ENCODE measurements at places on chromosomes 12 and 14. TPM values are rescaled to one million over a fixed set of nuclear protein-coding genes. Genes with fewer than 3 reads are reported as not detected.

GRCh38 chr14:60278350-60278749 lies 29.3 kb downstream of the PPM1A start:
- DNase-seq = no peak

GRCh38 chr12:50132505-50133135 lies 20.6 kb downstream of the COX14 start:
- no peak for DNase-seq

DNA sequence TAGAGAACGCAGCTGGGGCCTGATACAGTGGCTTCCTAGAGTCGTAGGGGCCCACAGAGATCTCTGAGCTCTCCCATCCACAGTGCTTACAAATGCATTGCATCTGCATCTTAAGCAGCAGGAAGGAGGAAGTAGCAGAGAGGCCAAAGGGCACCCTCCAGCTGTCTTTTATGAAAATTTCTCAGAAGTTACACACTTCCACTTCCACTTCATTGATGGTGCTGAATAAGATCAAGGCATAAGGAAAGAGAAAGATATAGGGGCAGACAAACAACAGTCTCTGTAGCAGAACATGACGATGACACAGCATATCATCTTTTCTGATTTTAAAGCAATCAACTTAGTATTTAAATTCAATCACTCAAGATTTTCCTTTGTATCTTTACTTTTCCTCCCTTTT lies 51.6 kb upstream of the ABCC9 start:
- DNase-seq = no peak

DNA sequence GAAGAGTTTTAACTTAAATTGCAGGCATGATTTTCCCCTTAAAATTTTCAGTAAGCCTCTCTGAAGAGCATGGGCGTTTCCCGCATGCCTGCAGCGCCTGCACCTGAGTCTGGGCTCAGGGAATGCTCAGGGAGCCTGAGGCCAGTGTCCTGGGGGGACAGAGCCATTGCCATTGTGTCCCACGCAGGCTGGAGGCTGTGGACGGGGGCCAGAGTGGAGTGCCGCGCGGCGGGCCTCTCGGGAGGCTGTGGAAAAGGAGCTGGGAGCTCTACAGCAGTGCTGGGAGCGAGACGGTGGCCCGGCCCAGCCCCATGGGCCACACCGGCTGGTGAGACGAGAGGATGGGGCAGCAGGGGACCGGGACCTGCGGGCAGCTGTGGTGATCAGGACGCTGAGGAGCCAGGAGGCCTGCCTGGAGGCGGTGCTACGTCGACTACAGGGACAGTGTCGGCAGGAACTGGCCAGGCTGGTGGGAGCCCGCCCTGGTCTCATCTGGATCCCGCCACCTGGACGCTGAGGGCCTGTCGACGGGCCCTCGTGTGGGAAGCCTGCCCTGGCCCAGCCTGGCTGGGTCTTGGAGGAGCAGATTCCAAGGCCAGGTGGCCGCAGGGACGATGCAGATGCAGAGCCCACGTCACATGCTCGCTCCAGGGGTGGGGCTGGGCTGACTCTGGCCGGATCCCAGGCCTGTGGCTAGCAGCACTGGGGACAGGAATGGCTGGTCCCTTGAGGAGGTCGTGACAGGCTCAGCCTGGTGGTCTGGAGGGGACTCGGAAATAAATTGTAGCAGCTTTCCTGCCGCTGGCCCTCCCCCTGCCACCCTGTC lies 7.6 kb downstream of the TEDC1 start:
- no peak for DNase-seq

- DNase-seq = no peak
Observed at GRCh38 chr12:9388379-9388778, 180.2 kb upstream of the PZP start.

SIRT4 gene
- 6.0 TPM for polyA plus RNA-seq

GALNT16 gene
- polyA plus RNA-seq = 33.2 TPM

ADAM21 gene
- polyA plus RNA-seq = 0.29 TPM

SLC24A4 gene
- polyA plus RNA-seq = 0.50 TPM
